ENCODE measurements at places on chromosomes 3 and 15.

GRCh38 chr3:8780279-8780678 is 10.9 kb upstream of the OXTR start:
- DNase-seq, result no peak

DNA sequence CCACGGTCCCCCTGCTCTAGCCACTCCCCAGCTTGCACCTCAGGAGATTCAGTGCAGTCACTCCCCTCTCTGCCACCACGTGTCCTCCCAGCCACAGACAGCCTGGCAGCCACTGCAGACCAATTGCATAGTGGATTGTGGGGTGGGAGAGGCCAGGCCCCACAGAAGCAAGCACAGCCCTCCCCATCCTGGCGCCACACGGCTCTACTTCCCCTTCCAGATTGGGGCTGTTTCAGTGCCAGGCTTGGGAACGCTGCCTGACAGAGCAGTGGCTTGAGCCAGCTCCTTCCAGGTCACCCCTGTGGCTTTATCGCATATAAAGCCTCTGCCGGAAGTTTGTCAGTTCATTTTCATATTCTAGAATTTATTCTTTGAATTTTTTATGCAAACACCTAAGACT is 90.7 kb downstream of the TMEM266 start:
- peak; percentile 66 for DNase-seq

DNA sequence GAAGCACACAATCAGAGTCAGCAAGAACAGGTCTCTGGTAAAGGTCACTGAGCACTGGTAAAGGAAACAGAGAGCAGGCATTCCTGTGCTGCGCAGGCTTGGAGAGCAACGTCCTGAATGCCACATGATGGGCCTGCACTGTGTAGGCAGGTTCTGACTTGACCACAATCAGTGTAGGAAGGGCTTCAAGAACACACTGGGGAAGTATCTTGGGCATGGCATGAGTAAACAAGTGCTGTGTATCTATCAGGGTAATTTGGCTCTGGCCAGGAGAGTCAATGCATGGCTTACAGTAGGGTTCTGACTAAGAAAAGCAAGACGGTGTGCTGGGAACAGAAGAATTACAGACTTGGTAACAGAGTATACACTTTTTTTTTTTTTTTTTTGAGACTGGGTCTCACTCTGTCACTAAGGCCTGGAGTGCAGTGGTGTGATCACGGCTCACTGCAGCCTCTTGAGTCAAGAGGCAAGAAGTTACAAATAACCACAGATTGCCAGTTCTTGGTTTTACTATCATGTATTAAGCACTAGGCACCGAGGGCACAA is 30.6 kb downstream of the TBC1D2B start:
- DNase-seq, result peak; percentile 77

DNA sequence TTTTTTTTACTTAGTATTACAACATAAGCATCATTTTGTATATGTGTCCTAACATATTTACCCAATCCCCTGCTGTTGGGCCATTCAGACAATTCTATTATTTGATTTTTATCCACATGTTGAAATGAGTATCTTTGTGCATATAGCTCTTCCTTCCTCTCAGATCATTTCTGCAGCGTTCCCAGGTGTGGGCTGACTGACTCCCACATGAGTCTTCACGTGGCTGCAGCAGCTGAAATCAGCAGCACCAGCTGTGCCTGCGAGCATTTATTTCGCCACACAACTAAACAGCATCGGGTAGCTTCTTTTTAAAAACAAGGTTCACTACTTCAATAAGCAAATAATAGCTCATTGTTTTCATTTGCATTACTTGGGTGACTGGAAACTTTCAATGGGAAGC is 44.5 kb upstream of the PDE8A start:
- peak; percentile 52 for DNase-seq

DNA sequence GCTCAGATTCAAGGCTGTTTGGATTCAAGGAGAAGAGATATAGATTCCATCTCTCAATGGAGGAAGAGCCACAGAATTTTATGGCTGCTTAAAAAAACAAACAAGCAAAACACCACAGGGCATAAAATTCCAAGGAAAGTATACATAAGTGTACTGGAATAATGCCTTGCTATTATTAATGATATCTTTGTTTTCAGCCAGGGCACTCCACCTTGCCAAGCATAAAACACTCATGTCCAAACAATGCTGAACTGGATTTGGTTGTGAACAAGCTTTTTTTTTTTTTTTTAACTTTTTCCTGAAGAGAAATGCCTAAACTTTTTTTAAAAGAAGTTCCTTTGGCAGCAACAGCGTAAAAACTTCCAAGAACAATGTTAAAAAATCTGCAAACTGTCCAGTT is 4.8 kb upstream of the CLSTN2 start:
- no peak for DNase-seq

DNA sequence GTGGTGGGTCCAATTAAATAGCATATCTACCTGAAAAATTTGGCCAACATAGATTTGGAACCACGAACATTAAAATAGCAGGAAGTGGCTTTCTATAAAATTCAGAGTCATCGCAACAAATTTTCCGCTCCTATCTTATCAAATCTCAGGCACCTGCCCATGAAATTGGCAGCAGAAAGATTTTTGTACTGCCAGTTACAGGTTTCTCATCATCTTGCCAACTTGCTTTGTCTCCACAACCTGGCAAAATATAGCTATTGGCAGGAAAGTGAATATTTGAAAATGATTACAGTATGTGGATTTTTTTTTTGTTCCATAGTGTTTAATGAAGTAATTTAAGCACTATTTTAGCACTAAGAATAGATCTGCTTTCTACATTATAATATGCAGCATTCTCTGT is 161.6 kb upstream of the LRRC3B start:
- no peak for DNase-seq

DNA sequence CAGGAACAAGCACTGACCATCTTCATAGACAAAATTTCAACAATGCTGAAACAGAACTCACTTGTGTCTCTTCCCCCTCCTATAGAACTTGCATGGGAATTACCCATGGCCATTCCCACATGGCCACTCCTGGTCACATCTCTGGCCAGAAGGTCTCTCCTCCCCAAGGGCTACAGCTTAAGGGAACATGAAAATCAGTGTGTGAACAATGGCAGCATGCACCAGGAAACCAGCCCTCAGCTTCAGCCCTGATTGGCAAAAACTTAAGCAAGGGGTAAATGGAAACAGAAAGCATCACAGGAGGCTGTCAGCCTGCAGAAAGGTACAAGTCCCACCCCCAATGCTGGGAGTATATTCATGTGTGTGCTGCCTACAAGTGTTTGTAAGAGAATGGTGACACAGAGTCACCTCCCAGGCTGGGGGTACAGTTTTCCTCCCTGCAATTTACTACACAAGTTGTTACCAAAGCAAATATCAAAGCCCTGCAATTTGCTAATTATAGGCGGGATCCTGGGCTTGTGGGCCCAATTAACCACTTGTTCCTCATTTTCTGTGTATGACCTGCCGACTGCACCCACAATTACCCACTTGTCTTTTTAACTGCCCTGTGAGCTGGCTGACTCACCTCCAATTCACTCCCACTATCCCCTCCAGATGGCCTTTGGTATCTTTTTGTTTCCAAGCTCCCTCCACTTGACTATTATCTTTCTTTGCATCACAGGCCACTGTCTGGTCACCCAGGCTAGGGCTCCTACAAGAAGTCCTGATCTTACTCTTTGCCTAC is 84.4 kb upstream of the HES1 start:
- DNase-seq, result peak; percentile 92

DNA sequence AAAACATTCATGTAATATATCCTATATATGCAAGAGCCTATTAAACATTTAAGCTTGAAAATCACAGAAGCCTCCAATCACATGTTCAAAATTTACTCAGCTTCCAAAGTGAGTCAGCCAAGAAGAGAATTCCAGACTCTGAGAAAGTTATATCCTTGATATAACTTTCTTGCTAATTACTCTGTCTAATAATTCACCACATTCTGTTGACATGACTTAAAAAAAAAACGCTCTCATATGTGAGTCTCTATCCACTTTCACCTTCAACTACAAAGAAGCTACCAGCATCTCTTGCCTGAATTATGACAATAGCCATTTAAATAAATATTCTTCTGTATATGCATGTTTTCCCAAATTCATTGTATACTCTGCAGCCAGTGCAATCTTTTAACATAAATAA is 1116.3 kb upstream of the CADM2 start:
- DNase-seq, result no peak

DNA sequence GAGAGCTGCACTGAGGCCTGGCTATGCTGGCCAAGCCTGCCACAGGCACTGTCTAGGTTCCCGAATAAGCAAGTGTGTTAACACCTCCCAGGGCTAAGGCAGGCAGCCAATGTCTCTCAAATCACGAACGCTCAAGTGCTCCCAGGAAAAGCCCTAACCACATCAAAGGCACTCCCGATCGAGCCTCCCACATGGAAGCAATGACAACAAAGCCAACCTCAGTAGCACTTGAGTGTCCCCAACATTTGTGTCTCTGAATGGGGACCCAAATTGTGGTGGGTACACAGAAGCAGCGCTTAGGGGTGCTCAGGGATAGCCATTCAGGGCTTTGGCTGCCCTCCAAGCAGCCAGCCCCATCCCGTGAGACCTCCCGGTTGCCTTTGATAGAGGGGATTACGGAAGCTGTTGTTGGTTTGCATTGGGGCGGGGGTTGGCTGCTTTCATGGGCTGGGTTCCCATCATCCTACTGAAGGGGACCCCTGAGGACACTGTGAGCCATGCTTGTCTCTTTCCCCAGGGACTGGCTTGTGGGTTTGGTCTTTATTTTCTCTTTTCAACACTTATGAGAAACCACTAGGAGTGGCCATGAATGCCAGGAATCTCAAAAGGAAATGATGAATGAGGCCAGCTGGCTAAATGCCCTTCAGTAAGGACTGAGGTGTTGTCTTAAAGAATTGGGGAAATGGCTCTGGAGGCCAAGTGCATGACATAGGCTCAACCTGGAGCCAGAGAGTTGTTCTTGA is 234.1 kb upstream of the FEZF2 start:
- DNase-seq, result no peak

DNA sequence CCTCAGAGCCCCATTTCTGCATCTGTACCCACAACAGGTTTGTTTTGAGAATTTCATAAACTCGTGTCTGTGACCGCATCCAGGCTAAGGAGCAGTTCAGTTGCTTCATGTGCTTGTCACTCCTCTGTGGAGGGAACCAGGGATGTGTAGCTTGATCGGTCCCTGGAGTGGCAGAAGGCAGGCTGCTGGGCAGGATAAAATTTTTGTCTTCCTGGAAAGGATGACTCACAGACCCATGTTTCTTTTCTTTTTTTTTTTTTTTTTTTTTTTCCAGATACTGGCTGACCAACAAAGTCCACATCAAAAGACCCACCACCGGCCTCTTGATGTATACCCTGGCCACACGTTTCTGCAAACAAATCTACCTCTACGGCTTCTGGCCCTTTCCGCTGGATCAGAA is 70.1 kb downstream of the ST8SIA2 start:
- DNase-seq, result no peak

DNA sequence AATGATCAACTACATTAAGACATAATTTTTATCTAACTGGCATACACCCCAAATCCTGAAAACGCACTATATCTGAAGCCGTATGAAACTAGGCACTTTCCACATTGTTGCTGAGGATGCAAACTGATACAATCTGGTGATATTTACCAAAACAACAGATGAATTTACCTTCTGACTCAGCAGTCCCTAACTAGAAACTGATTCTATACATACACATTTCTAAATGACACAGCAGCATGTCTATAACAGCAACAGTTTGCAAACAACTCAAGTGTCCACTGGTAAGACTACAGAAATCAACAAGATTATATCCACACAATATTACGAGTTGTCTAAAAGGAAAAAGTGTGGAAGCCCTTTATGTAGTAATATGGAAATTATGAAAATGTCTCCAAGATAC is 22.9 kb downstream of the SECISBP2L start:
- DNase-seq, result no peak

- no peak for DNase-seq
These were observed 462.4 kb upstream of the THBS1 start for GRCh38 chr15:39118510-39118909.

GRCh38 chr3:10288575-10288960 is 4.2 kb downstream of the GHRL start:
- DNase-seq, result no peak

GRCh38 chr3:195012100-195012499 is 258.9 kb downstream of the XXYLT1 start:
- peak; percentile 30 for DNase-seq

GRCh38 chr3:58044691-58045483 is 36.7 kb downstream of the FLNB start:
- DNase-seq, result no peak

DNA sequence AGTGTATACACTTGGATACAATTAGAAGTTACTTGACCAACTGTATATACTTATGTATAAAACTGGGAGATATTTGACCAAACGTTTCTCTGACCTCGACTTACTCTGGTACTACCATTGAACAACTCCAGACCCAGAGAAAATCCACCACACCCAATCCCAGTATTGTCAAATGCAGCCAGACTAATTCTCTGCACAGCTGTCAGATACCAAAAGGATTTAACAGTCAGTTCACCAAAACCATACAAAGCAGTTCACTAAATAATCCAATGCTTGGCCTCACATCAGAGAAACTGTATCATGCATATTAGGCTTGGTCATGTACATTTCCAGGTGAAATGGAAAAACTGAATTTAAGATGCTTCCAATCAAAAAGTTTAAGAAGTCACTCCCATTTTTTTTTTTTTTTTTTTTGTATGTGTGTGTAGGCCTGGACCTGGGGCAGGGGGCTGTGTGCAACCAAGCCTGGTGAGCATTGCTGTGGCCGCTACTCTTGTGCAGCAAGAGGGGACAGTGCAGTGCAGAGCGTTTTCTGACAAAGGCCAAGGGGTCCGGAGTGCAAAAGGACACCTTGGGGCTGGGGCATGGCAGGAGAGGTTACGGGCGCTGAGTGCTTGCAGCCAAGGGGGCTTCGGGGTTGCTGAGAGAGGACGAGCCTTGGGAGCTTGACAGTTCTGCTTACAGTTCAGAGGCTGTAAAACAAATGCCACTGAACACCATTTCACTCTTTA is 1.4 kb downstream of the TOMM70 start:
- DNase-seq, result peak; percentile 12

- DNase-seq, result no peak
These were observed 117.1 kb upstream of the MRPS22 start for GRCh38 chr3:139226731-139227130.

DNA sequence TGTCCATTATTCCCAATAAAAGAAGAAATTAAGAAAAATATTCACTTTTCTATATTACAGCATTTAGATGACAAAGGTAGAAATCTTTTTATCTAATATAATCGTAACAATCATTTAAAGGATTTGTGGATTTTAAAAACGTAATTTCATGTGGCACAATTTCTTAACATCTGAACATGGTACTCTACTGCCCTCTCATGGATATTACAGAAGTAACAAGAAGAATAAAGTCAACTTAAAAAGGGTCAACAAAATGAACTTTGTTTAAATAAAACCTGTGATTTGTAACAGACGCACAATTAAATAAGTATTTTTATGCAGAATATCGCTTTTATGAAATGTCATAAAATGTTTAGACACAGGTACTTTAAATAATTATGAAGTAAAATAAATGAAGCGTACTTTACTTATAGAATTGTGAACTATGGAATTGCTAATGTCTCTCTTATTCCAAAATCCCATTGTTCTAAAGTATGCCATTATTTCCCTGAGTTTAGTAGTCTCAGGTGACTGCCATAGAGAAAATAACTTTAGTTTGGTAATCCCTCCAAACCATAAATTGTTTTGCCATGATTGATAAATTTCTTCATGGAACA is 366.8 kb upstream of the ZNF385D start:
- peak; percentile 53 for DNase-seq

Data from NB4 (cell line).